DMS153 (cell line): ENCODE measurements at places on chromosomes 7 and 10.

DNA sequence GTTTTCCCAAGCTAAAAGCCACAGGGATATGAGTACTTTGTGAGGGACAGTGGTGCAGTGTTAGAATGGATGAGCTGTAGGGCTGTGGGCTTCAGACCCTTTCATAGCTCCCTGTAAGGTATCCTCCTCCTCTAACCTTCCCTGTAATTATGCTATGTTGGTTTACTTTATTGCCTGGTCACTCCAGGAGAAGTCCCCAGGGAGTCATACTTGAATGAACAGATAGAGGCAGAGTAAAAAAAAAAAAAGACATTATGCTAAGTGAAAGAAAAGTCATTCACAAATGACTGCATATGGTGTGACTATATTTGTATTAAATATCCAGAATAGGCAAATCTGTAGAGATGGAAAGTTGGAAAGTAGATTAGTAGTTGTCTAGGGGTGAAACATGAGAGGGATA is 434.4 kb downstream of the AUTS2 start:
- DNase-seq, result peak; percentile 44

DNA sequence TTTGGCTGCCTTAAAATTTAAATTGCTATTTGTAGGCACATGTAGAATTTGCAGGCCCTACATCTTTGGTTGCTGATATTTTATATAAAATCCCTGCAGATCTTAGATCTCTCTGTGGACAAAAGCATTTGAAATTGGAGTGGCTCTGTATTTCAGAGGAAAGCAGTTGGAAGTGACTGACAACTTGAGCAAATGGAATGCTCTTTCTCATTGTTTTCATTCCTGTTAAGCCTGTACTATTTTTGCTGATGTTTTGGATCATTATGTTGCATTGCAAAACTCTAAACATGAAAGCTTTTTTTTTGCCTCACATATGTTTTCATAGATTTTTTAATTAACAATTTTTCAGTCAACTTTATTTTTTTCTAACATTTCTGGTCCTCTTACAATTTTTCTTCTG is 251.2 kb upstream of the MDFIC start:
- DNase-seq, result no peak

GRCh38 chr7:142371586-142372377 is 113.9 kb upstream of the PRSS58 start:
- DNase-seq, result no peak

DNA sequence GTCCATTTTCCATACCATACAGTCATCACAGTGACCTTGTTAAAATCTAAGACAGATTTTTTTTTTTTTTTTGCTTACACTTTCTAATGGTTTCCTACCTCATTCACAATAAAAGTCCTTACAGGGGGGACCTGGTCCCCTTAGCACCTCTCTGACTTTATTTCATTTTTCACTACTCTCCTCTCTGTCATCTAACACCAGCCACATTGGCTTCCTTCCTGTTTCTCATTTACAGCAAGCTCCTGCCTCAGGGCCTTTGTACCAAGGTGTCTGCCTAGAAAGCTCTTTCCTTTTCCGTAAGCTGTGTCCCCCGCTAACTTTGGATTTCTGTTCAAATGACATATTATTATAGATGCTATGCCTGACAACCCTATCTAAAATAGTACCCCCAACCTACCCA is 27.7 kb downstream of the CC2D2B start:
- DNase-seq, result no peak

DNA sequence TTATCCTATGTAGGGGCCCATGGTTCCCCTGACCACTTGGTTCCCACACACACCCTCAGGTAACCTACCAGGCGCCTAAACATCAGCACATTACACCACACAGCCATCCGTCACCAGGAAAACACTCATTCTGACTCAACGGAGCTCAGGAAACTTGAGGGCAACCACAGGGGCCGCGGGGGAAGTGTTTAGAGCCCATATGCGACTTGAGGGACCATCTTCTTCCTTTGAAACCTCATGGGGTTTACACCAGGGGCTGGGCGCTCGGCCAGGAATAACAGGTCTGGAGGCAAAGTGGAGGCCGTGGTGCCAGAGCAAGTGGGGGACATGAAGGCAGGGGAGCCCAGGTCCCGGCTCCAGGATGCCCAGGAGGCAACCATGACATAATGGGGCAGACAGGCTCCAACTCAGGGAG is 1.5 kb downstream of the STX1A start:
- no peak for DNase-seq

GRCh38 chr7:14602851-14603250 is 299.7 kb downstream of the DGKB start:
- DNase-seq, result no peak

DNA sequence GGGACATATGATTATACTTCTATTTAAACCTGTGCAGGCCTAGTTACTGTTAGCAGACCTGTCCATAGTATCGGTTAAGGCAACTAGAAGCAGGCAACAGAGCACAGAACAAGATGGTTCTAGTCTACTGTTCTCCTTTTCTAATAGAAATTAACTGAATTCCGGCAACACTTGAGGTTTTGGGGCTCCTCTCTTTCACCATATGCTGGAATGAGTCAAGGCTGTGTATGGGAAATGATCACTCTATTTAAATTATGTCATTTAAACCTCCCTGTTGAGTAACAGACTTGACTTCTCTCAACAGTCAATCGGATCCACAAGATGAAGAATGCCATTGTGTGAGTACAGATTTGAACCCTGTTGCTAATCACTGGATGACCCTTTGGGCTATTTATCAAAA is 6.2 kb upstream of the OTUD1 start:
- DNase-seq, result no peak

DNA sequence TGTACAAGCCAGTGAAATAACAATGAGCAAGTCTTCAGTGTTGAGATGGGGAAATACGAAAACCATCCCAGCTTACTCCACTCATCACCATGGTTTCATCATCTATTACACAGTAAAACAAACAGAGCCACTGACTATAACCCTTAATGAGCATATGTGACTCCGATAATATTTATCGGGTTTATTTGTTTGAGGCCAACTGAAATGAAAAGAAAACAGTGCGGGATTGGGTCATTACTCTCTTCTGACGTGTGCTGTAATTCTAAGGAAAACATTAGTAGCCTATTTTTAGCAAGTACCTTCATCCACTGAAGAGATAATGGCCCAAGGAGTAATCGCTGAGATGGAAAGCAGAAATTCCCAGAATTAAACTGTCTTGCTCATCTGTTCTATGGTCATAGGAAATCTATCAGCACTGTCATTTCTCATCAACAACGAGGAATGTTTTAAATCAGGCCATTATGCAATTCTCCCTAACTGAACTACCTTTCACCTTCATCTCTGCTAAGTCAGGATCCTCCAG is 716.5 kb downstream of the INHBA start:
- peak; percentile 86 for DNase-seq

- no peak for DNase-seq
Measured at GRCh38 chr10:13349463-13350274, 1.6 kb upstream of the SEPHS1 start.

- DNase-seq, result no peak
Measured at GRCh38 chr10:17029581-17030271, 99.9 kb downstream of the CUBN start.

DNA sequence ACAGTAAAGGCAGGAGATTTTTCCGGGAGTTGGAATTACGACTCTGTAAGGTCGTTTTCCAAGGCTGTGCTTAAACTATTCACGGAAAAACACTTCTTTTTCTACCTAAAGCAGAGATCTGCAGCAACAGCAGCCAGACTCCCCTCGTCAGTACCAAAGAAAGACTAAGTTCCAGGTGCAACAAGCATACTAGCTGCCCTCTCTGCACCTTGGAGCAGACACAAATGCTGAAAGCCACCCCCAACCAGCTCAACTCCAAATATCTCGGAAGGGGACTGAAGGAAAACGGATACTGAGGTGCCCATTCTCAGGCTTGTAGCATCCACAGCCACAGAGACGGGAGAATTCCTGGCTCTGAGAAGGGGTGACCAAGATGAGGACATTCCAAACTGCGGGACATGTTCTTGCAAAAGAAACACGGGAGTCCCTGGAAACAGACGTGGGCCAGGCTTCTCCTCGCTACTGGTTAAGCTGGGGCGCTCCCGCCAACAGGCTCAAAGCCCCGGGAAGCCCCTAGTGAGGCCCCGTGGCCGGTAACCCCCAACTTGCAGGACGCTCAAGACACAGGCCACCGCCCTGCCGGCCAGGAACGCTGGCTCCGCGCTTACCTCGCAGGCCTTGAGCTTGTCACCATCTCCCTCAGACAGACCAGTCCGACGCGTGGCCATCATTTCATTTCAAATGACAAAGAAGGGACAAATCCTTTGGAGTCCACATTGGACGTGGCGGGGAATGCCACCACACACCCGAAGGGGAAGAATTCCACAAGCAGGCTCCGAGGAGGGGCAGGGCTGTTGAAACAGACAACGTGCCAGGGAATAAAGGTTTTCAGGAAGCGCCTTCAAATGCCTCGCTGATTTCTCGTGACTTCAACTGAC is 2.2 kb downstream of the ARHGAP21 start:
- no peak for DNase-seq

DNA sequence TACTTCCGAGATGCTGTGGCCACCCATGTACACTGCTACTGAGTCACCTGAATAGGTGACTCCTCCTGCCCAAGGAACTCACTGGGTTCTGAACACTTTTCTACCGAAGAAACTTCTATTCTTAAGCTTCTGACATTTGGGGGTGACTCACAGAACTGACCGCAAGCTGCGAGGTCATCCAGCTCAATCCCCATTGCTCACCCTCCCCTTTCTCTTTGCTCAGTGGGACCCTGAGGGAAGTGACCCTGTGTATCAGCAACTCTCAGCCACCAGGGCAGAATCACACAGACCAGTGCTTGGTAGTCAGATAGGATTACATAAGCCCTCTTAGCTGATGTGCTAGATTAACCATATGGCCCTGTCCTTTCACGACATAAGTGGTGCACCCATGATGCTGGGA is 46.3 kb downstream of the INSYN2A start:
- DNase-seq, result no peak

- peak; percentile 5 for DNase-seq
Measured at GRCh38 chr10:100508691-100509150, 10.9 kb downstream of the SEC31B start.

DNA sequence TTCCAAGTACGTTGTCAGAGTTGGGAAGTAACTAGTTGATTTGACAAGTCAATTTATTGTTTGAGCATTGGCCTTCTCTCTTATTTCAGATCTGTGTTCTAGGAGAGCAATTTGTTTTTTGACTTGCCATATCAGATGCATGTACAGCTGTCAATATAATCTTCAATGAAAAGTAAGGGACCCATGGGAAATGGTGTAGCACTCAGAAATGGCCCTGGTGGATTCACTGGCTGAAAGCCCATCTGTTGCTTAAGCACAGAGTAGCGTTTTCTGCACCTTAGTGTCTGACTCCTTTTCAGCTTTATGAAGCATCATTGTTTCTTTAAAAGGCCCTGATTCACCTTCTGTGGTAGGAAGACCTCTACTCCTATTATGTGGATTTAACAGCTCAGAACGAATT is 10.2 kb downstream of the GARS1 start:
- no peak for DNase-seq

GRCh38 chr7:149321978-149322541 is 60.1 kb downstream of the ZNF783 start:
- DNase-seq, result no peak

- no peak for DNase-seq
Measured at GRCh38 chr10:79044846-79045245, 23.9 kb upstream of the ZMIZ1 start.

GRCh38 chr7:17462131-17462631 is 163.7 kb downstream of the AHR start:
- no peak for DNase-seq

GRCh38 chr10:104337985-104338735 is at the start of gene ITPRIP:
Gene ITPRIP, minus strand, starts transcription at chr10:104338465. Its CDS starts 22,414 bp downstream, at chr10:104316051.
- no peak for DNase-seq

- no peak for DNase-seq
Measured at GRCh38 chr7:2233926-2234325, 1.2 kb upstream of the MAD1L1 start.

- no peak for DNase-seq
Measured at GRCh38 chr10:30387646-30388243, 38.7 kb upstream of the MTPAP start.

DNA sequence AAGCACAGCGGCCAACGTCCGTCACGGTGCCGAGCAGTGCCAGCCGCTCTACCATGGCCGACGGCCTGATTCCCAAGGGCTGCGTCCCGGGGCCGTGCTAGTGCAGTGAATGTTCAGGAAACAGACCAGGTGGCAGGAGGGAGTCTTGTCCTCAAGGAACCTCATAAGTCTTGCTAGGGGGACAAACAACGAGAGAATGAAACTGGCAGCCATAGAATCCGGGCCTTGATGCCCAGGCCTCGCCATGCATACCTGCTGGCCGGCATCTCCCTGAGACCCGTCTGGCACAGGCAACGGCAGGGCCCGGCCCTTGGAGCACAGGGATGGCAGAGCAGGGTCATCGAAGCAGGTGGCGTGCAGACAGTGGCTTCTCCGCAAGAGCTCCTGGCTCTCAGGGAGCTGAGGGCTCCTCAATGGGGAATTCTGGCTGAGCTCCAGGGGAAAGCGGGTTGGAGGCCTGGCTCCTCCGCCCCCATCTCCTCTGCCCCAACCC is 58.8 kb downstream of the DIP2C start:
- no peak for DNase-seq

DNA sequence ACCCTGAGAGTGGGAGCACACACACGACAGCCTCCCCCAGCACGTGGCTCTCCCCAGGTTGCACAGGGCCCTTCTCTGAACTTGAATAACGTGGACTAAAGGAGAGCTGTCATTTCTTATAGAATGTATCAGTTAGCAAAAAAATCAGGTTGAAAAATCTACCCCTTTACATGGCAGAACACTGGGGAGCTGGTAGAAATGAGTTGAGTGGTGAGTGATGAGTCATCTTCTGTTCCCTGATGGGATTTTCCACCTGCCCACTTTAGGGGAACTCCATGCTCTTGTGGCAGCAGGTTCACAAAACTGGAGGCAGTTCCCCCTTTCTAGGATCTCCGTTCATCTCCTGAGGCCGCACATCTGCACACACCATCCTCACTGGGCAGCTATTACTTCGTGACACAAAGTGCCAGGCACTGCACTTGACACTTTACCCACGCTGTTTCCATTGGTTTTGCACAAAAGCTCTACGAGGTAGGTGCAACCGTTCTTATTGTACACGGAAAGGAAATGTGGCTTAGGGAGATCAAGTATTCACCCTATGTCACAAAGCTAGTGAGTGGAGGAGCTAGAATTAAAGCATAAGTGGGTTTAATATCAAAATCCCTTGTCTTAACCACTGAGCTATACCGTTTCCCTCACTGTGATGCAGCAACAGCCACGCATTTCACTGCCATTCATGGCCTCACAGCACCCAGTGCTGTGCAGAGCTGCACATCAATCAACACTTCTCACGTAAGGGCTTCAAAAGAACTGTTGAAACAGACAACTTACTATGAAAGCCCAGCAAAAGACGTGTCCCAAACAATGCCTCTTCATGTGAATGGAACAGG is 80.2 kb downstream of the RNF216 start:
- no peak for DNase-seq

DNA sequence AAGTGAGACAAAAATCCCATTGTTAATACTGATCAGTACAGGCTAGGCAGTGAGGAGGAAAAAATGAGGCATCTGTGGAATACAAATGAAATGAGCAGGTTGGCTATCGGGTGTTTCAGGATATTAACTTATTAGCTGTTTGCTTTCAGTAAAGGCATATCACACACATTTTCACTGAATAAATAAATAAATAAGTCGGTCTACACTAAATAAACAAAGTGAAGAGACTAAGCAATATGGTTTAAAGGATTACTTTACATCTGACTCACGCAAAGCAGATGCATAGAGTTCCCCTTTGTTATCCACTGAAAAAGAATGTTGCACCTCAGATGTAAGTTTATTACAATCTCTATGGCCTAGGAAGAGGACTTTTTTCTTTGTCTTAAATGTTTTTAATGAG is 6.3 kb upstream of the SEMA3A start:
- DNase-seq, result no peak
